ENCODE measurements at places on chromosomes 12 and 14.

GRCh38 chr14:61603736-61604135, 91.6 kb upstream of the HIF1A start:
- peak; percentile 54 for DNase-seq

- peak; percentile 9 for DNase-seq
Observed at GRCh38 chr12:26732005-26732908, 100.7 kb downstream of the ITPR2 start.

- peak; percentile 96 for DNase-seq
Observed at GRCh38 chr12:2256915-2257314, 204.1 kb downstream of the CACNA1C start.

DNA sequence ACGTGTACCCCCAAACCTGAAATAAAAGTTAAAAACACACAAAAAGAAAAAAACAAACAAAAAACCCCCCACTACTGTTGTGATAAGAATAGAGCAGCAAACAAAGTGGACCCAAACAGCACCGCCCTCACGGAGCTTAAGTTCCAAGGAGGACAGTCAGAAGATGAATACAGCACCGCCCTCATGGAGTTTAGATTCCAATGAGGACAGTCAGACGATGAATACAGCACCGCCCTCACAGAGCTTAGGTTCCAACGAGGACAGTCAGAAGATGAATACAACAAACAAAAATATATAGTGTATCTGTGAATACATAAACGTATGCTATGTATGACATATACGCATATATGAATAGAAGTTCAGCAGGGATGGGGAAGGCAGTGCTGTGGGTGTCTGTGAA, 353.8 kb downstream of the GLT1D1 start:
- no peak for DNase-seq

DNA sequence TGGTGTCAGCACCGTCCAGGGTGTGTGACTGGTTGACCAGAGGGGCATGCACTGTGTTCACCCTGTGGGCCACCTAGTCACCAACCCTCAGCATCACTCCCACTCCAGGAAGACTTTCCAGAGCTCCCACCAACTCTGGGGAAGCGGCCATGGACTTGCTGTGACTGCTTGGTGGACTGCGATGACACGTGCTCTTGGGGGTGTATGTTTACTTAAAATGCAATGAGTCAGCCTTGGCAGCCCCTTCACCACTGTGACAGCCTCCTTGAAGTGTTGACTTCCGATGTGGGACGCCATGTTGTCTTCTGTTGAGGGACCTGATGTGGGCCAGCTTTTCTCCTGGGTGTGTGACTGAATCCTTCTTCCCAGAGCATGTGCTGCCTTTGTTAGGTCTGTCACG, 151.1 kb upstream of the RTL1 start:
- no peak for DNase-seq

DNA sequence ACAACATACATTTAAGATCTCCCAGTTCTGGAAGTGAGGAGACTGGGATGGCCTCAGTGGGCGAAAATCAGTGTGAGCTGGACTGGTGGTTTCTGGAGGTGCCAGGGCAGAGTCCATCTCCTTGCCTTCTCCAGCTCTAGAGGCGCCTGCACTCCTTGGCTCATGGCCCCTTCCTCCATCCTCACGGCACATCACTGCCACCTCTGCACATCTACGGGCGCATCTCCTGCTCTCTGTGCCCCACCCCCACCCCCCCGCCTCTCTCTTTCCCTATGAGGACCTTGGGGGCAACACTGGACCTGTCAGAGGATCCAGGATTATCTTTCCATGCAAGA, 62.8 kb upstream of the DIO3 start:
- no peak for DNase-seq

DNA sequence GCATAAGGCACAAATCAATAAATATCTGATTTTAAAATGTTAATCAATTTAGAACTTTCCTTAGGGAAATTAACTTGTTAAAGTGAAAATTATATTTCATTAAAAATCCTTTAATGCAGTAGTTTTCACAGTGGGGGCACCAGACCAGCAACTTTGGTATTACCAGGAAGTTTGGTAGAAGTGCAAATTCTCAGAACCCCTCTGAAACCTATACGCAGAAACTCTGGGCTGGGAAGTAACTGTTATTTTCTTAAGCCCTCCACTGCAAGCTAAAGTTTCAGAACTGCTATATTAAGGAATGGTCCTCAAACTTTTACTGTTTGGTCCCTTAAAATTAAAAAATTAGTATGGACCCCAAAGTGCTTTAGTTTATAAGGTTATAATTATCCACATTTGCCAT, 35.7 kb downstream of the GNPTAB start:
- no peak for DNase-seq

DNA sequence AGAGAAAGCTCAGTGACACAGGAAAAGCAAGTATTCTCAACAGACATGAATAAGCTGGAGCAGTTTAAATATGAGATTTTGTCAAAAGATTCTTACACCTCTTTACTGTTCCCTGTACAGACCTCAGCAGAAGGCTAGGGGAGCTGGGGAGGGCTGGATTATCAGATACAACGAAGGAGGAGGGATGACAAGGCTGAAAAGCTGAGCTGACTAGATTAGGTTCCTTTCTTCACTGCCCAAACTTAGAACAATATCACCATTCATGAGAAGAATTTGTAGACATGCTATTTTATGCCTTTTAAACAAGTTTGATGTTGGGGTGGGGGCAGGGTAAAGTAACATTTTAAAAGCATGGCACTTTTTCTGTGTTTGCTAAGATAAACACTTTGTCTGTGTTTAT, 611.1 kb downstream of the AACS start:
- DNase-seq = no peak

- DNase-seq = no peak
Observed at GRCh38 chr12:49865782-49866135, 22.9 kb upstream of the BCDIN3D start.

GRCh38 chr14:57319636-57320192, 50.9 kb downstream of the AP5M1 start:
- DNase-seq = no peak

- no peak for DNase-seq
Observed at GRCh38 chr12:48764521-48764920, 24.4 kb downstream of the ADCY6 start.

- DNase-seq = no peak
Observed at GRCh38 chr14:70020352-70021170, 141.3 kb downstream of the SMOC1 start.

DNA sequence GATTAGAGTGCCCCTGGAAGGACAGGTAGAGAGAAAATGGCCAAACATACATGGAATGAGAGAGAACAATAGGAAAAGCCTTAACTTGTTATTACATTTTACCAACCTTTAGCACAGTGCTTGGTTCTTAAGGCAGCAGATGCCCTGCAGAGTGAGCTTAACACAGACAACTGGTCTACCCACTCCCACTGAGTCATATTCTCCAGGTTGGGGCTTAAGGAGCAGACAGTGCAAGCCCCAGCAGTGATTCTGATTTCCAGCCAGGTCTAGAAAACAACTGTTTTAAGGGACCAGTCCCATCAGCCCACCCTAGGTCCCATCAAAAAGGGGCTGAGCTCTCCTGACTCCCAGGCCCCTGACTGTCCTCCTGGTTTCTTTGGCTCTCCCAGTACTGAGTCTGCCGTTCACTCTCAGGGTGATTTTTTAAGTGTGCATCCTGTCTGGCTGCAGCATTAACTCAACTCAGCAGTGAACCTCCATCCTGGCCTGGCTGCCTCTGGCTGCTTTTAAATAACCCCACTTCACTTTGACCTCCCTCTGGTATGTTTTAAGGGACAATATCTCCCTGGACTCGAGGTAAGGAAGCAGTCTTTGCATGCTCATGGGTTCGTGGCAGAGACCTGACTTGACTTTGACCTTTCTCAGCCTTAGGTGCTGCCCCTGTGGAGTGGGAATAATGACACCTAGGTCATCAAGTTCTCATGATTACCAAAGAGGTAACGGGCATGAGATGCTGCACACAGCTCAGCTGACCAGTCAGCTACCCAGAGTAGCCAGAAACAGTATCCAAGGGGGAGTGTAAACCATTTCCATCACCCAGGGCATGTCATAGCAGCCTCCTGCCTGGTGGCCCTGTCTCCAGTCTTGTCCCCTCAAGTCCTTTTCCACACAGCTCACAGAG, 210.7 kb upstream of the PWP1 start:
- no peak for DNase-seq

DNA sequence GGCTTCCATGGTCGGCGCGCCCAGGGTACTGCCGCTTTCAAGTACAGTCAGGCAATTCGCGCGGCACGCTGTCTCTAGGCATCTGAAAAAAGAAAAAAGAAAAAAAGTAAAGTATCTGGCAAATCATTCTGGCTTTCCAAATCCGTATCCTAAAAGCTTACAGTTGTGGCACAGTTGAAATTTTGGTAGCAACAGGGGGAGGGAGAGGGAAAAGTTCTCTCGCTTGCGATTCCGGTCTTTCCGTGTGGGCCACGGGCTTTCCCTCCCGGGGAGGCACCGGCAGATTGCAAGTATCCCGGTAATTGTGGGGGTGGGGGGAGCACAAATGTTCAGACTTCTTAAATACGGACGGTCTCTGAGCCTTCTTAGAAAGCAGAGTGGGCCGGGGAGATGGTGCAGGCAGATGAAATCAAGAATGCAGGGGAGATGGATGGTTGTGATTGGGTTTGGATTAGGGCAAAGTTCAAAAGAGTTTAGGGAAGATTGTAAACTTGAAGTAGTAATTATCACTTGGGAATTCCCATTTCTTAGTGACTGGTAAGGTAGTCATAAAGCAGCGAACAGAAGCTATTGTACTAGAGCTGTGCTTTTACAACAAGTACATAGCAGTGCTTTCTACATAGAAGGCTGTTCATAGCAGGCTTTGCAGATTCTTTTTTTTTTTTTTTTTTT, 1.2 kb downstream of the SOCS2 start:
- peak; percentile 71 for DNase-seq

GRCh38 chr14:89317051-89317691, 99.9 kb downstream of the FOXN3 start:
- DNase-seq = no peak

DNA sequence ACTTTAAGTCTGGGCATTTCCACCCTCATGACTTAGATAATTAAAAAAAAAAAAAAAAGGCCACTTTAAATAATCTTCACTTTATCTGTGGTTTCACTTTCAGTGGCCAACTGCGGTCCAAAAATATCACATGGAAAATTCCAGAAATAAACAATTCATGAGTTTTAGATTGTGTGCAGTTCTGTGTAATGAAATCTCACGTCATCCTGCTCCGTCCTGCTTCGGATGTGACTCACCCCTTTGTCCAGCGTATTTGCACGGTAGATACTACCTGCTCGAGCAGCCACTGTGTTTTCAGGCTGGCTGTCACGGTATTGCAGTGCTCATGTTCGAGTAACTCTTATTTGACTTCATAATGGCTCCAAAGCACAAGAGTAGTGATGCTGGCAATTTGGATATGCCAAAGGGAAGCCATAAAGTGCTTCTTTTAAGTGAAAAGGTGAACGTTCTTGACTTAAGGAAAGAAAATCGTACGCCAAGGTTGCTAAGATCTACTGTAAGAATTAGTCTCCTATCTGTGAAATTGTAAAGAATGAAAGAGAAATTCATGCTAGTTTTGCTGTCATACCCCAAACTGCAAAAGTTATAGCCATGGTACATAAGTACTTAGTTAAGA, 2.4 kb downstream of the E2F7 start:
- peak; percentile 67 for DNase-seq

- peak; percentile 17 for DNase-seq
Observed at GRCh38 chr14:50447461-50447860, 50.8 kb upstream of the CDKL1 start.

DNA sequence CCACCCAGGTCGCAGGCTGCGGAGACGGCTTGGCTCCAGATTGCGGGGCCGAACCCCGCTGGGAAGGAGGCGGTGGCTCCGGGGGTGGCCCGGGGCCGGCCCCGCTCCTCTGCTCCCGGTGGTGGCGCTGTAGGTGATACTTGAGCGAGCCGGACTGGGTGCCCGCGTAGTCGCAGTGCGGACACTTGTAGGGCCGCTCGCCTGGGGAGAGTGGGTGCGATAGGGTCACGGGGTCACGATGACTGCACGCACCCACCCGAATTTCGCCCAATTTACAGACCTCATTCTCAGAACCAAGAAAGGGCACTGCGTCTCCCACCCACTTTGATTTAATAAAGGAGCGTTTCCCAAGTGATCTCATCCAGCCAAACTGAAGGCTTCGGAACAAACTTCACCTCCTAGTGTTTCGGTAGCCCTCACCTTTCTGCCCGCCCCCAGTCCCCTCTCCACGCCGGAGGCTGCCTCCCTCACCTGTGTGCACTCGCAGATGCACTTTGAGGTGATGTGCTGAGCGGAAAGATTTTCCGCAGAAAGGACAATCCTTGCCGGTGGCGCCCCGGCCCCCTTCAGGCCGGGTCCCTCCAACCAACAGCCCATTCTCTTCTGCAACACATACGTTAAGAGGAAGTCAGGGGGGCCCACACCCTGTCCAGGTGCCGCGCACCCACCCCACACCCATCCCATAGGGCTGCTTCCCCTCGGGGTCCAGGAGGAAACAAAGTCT, 7.4 kb downstream of the ZNF219 start:
- no peak for DNase-seq

DNA sequence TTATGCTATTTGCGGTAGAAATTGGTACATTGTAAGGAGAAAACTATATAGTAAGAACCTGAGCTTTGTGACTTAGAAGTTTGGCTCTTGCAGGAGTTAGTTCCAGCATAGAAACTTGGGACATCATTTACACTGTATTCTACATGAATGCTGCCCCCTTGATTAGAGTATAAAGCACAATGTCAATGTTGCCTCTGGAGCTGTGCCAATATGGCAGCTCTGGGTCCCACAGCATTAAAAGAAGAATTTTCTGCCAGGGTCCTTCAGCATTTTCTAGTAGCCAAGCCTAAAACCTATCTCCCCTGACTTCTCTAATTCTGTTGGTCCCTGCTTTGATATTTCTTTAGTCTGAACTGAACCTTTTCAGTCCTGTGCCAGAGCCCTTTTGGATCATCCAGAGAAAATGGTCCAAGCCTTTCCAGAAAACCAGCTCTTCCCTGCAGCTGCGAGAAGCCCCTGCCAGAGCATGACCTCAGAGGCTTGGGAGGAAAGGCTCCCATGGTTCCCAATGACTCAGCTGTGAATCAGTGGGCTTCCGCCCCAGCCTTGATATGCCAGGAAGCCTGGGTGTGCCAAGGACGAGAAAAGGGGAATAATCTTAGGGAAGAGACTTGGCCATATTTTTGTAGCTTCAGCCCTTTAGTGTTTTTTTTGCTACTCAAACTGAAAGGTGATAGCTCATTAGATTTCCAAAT, 43.2 kb downstream of the PLEKHG7 start:
- DNase-seq = peak; percentile 95

DNA sequence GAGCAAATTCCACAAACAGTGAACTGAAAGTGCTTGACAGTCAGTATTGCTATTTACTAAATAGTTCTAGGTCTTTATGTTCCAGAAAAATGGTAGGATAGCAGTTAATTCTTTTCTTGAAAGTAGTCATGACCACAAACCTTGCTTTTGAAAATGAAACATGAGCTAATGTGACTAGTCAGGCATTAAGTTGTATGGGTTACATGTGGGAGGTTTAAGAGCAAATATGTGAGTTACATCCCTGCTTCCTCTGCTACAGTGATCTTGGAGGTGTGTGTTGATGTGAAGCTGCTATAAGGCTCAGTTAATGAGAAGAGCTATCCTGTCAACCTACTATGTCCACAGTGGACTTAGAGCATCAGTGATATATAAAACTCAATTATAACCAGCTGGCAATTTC, 741.6 kb downstream of the FSCB start:
- DNase-seq = no peak
